ENCODE measurements at places on chromosomes 2 and 18.

DNA sequence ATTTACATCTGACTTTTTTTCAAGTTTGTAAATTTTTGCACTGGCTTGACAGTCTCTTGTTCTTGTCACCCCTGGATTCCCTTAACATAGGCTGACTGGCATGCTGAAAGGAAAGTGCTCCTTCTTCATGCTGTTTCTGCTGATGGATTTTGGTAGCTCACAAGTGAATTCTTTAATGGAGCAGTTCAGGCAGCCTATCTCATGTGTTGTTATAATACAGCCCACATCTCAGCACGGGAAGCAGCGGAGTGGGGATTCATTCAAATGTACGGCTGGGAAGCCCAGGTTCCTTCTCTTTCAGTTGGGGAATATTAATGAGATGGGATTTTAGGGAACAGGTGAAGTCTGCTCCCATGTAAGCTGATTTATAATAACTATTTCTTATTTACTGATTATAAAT lies 142.8 kb downstream of the CD8B2 start:
- DNase-seq, result no peak

GRCh38 chr2:467543-467891 lies 179.6 kb upstream of the ALKAL2 start:
- DNase-seq, result no peak

- no peak for DNase-seq
Measured at GRCh38 chr2:205723179-205723578, 40.9 kb downstream of the NRP2 start.

GRCh38 chr18:7848054-7848412 lies 280.9 kb downstream of the PTPRM start:
- DNase-seq, result no peak

DNA sequence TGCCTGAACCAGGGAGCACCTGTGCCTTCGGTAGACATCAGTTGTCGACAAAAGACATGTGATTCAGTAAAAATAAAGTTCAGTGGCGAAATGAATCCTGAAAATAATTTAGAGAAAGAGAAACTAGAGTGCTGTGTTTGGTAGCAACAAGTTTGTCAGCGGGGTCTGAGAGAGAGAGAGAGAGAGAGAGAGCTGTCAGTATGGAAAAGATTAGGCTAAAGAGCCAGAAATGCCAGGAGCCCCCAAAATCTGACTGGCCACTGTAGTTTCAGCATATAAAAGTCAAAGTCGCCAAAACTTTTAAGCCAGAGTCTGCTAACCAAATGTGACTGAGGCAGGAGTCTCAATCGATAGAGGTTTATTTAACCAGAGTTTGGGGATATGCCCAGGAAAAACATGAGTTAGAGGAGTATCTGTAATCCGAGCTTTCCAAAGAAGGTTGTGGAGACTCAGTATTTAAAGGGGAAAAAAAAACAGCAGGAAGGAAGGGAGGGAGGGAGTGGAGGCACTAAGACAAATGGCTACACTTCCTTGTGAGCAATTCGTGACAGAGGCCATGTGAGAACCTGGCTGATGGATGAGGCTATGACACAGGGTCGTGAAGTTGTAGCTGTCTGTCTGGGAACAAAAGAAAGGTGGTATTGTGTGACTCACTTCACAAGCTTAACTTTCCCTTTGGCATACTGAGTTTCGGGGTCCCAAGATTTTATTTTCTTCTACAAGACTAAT lies 20.5 kb upstream of the GNAL start:
- DNase-seq, result no peak

DNA sequence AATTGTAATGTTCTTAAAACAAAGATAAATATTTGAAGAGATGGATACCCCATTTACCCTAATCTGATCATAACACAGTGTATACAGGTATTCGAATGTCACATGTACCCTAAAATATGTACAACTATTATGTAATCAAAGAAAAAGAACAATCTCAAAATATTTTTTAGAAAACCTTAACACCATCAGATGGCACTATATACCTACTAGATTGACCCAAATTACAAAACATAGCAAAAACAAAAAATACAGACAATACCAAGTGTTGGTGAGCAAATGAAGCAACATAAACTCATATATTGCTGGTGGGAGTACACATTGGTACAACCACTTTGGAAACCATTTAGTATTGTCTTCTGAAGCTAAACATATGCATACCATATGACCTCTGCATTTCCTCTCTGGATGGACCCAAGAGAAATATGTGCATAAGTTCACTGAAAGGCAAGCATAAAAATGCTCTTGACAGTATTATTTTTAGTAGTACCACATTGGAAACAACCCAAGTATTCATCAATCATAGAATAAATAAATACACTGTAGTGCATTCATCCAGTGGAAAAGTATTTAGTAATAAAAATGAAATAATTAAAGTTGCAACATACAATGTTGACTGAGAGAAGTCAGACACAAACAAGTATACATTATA lies 55.8 kb downstream of the GDF7 start:
- DNase-seq, result no peak

GRCh38 chr2:12419803-12420202 lies 296.9 kb upstream of the TRIB2 start:
- no peak for DNase-seq

- DNase-seq, result no peak
Measured at GRCh38 chr2:115610888-115611287, 1168.4 kb downstream of the DPP10 start.

DNA sequence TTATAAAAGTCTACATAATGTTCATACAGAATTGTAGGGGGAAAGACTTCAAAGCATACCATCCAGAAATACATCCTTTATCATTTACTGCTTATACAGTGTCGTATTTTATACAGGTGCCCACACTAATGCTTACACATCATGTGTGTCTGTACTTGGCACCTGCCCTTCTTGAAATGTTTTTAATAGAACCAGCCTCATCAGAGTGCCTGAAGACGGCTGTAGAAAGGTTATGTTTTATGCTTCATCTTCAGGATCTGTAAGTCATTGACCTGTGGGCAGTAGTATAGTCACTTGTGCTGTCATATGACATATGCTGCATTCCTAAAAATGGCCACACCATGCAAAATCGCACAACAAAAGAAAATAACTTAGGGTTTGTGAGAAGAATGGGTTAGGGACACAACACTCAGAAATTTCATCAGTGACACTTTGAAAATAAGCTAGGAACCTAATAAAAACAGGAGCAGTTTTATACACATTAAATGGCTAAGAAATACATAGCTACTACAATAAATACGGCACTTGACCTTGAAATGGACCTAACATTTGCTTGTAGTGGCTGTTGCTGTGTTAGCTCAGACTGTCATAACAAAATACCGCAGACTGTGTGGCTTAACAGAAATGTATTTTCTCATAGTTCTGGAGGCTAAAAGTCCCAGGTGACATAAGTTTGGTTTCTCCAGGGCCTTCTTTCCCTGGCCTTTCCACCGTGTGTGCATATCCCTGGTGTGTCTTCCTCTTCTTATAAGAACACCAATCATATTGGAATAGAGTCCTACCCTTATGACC lies 112.6 kb downstream of the CERS6 start:
- no peak for DNase-seq

- DNase-seq, result peak; percentile 49
Measured at GRCh38 chr2:171159372-171160118, 1.1 kb downstream of the TLK1 start.

- DNase-seq, result no peak
Measured at GRCh38 chr18:55310044-55310676, 277.8 kb downstream of the TCF4 start.

GRCh38 chr2:121608367-121608766 lies 40.9 kb downstream of the CLASP1 start:
- no peak for DNase-seq

DNA sequence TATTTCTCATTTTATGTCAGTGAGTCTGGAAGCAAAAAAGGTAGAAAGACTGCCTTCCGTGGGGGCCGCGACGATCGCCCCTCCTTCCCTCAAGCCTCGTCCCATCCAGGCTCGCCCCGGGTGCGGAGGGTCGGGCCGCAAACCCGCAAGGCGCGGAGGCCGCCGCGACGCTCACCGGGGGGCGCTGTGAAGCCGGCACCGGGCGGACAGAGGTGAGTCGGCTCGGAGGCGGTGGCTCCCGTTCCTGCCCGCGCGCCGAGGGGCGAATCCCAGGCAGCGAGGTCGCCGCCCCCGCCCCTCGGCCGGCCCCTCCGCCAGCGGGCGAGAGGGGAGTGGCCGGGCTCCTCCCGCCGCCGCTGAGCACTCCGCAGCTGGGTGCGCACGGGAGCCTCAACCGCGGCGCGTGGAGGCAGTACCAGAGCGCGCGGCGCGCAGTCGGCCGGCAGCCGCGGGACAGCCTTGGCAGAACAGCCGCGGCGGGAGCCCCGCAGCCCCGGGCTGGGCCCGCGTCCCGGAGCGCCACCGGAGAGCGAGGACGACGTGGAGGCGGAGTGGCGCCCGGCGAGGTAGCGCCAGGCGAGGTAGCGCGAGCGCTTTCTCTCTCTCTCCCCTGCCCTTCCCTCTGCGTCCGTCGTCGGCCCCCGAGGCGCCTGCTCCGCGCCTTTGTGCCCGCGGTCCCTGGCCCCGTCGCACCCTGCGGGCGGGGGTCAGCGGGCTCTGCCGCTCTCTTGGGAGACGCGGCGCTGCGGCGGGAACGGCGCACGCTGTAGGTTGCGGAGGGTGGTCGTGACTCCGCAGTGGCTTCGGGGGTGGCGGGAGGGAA lies at the start of gene MYO1B:
Gene MYO1B, plus strand, starts transcription at position 359 of the 823 bp plus-strand sequence. CDS start 31,492 bp downstream, outside the sequence.
- peak; percentile 26 for DNase-seq

DNA sequence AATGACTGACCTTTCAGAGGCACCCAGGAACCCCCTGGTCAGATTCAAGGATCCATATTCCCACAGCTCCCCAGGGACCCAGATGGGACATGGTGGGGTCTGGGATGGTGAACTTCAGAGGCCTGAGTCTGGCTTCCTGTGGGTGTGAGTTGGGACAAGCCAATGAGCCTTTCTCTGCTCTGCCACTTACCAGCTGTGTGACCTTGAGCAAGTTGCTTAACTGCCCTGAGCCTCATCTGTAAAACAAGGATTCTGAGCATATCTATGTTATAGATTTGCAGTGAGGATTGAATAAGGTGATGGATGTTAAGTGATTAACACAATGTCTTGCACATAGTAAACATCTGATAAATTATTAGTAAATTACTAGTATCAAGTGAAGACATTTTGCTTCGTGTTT lies 6.4 kb downstream of the ABCG8 start:
- no peak for DNase-seq

- DNase-seq, result peak; percentile 17
Measured at GRCh38 chr2:19228715-19229114, 129.7 kb downstream of the OSR1 start.

DNA sequence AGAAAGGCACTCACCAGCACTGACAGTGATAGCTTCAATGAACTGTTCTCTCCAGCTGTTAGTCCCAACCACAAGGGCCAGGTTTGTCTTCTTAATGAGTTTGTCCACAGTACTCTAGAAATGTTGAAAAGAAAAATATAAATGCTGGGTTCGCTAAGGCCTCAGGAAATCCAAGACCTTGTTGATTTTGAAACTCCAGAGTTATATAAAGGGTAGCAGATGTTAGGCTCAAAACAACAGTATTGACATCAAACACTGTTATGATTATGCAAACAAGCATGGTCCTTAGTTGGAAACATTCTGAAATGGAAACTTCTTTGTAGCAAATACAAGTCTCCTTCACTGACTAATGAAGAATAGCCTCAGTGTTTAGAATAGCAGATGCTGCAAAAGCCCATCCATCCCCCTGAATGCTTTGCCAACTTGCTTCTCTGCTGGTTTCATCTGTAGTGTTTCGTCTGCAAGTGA lies 291.1 kb downstream of the SLC8A1 start:
- no peak for DNase-seq

GRCh38 chr18:48711651-48712486 lies 173.0 kb downstream of the CTIF start:
- no peak for DNase-seq

DNA sequence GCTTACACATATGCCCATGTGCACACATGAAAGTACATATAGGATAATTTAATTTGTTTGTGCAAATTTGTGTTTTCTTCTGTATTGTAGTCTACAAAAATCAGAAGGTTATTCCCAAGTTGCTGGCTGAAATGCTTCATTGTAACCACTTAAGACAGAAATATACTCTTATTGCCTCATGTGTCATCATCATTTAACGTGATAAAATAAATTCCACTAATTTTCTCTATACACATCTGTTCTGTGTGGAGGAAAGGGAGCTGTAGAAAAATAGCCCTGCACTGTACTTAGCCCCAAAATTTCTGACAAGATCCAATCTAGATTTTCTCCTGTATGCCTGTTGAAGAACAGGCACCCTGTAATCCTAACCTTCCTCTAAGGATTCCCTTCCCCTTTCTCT lies 20.4 kb upstream of the NR4A2 start:
- DNase-seq, result no peak

DNA sequence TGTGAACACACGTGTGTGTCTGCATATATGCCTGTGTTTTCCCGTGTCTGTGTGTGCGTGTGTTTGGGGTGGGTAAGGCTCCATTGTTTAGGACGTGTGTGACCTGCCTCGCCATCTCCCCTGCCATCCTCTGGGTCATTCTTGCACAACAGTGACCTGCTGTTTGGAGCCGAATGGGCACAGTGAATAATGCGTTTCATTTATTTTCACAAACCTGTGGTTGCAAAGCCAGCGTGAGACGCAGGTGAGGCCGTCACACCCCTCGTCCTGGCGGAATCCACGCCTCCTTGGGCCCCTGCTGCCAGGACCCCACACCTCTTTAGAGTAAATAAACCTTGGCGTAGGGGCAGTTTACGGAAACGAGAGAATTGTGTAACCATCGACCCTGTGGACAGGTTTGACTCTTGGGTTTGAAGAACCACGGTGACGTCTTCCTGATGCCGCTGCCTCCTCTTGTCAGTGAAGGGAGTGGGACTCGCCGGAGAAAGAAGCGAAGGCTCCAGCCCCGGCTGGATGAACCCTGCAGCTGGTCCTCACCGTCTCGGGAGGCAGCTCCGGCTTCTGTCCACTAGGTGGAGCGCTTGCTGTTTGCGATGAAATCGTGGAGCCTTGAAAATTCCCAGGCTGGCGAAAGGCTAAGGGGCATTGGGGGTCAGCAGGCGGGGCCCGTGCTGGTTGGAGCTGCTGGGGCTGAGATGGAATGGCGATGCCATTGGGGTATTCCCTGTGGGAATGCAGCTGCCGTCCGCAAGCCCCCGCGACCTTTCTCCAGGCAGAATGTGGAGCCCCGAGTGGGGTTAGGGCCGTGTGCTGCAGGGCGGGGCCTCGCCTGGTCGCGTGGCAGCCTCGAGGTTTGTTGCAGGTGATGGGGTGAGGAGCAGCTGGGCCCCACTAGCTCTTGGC lies 81.1 kb downstream of the RTP5 start:
- no peak for DNase-seq

DNA sequence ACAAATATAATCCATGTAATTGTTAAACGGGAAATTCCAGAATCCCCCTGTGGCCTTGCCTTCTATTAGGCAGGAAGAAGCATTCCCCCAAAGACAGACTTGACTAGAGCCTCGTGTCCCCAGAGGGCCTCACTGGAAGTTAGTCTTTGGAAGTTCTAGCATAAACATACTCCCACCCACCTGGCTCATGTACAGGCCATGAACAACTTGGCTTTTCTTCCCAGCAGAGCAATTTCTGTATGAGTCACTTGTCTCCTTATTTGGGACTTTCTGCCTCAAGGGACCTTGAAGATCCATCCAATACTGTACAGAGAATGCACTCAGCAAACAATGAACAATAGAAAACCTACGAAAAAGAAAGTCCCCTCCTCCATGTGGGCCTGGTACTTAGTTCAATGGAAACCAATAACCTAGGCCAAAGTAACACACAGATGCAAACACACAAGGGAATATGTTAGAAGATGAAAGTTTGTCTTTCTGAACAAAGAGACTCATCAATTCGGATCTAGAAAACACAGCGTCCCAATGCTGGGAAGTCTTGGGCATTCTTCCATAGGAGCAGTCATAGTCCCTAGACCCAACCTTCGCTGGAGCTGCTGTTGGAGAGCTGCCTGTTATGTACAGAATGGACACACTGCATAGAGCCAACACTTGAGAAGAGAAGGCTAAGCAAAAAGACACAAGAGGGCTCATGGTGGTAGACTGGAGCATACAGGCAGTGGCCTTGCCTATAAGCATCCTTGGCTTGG lies 303.5 kb downstream of the HRH4 start:
- peak; percentile 10 for DNase-seq

Measured in DMS 273 treated with DMSO at 0.1 percent for 48 hours (cell line).